CD4-positive, alpha-beta T cell treated with Interferon alpha-2 for 1 hour (primary cell): ENCODE measurements at places on chromosomes 16 and 17.
A peak's percentile ranks its signal among the peaks of the same experiment; 100 is the strongest.

DNA sequence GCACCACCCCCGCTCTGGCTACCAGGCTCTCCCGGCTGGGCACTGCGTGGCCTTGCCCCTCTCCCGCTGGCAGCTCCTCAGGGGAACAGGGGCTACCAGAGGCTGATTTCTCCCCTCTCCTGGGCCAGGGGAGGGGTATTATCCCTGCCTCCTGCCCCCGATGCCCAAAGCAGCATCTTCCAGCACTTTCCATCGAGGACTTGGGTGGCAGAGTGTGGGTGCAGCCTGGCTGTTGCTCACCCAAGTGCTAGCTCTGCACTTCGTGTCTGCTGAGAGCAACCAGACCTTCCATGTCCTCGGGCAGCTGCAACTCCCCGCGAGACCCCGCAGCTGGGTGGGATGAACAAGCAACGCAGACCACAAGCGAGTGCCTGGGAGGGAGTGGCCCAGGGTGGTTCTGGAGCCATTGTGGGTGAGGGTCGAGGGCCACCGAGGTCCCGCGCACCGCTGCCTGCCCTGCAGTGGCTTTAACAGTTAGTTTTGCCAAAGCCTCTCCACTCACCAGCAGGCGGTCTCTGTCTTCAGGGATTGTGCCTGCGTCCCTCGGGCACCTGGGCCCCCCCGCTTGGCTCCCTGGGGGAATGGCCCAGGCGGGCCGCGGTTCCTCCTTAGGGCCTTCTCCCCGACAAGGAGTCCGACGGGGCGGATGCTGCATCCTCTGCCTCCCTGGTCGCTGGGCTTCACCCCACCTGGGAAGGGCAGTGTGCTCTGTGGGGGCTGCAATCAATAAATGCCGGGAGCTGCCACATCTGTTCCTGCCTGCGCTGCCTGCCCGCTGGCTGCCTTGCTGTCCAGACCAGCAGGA, 8.4 kb downstream of the SLC25A10 start:
- no peak for DNase-seq

DNA sequence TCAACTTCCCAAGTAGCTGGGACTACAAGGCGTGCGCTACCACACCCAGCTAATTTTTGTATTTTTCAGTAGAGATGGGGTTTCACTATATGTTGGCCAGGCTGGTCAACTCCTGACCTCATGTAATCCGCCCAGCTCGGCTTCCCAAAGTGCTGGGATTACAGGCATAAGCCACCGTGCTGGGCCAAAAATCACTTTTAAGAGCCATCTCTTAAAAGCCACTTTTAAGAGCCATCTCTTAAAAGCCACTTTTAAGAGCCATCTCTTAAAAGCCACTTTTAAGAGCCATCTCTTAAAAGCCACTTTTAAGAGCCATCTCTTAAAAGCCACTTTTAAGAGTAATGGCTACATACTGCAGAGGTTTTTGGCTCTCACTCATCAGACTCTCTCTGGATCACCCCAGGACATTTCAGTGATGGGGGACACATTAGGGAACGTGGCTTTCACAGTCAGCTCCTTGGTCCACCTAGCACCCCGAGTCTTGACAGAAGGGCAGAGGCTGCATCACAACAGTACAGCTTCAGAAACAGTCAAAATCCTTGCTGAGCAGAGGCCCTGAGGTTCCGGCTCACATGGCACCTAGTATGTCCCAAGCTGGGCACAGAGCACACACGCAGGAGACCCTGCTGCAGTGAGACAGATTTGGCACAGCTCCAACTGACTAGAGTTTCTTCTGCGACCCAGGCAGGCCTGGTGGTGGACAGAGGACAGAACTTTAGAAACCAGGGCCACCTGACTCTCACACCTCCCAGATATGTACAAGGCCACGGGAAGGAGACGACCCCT, 23.6 kb downstream of the RANBP10 start:
- no peak for DNase-seq

DNA sequence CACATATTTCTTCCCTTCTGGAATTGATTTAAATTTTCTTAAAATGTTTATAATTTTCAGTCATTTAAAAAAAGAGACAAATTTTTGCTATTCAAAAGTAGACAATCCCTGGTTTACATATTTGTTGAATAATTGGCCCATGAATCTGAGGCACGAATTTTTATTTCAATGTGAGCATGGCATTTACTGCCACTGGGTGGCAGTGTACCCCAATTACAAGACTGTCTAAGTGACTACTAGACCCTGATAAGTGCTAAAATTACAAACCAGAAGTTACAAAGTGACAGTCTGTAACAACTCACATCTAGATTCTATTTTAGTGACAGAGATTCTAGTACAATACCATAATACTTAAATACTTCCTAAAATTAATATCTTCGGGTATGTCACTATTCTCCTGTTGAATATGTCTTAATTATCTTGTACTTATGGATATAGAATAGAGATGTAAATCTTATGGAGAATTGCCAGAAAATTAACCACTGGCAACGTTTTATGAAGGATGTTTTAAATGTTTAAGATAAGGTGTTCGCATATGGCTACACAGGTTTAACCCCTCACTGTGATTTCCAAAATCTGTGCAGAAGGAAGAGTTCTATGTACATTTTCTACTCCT, 235.8 kb downstream of the MAP2K4 start:
- peak; percentile 7 for DNase-seq

DNA sequence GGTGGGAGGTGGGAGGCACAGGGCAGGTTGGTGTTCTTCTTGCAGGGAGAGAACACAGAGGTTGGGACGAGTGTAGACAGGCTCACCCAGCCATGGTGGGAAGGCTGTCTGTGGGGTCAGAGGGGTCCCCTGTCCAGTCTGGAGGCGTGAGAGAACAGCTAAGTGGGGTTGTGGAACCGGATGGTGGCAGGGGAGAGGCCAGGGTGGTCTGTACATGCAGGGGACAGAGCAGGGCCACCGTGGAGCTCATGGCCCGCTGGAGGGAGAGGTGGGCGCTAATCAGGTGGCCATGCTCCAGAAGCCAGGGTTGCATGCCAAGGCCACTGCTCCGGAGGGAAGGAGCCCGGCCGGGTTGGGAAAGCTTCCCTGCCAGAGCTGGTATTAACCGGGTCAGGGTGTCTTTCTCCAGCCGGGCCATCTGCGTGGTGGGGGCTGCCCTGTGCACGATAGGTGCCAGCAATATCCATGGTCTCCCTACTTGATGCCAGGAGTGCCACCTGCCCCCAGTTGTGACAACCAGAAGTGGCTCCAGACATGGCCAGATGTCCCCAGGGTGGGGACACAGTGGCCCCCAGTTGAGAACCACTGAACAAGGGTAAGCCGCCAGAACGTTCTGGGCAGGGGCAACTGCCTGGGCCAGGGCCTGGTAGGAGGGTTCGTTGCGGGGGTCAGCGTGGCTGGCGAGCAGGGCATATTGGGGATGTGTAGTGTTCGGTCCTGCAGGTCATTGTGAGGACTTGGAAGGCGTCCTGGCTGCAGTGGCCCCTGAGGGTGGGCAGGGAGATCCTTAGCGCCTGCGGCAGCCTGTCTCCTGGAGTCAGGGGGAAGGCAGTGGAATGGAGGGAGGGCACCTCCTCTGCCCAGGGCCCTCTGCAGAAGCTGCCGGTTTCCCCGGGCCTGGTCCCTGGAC, 5.1 kb downstream of the SNN start:
- no peak for DNase-seq

GRCh38 chr16:78566397-78567073, 467.1 kb downstream of the WWOX start:
- no peak for DNase-seq

GRCh38 chr17:72462814-72463213, 342.0 kb downstream of the SOX9 start:
- DNase-seq = no peak

- DNase-seq = peak; percentile 81
Measured at GRCh38 chr17:74453665-74454196, 12.7 kb upstream of the CD300A start.

DNA sequence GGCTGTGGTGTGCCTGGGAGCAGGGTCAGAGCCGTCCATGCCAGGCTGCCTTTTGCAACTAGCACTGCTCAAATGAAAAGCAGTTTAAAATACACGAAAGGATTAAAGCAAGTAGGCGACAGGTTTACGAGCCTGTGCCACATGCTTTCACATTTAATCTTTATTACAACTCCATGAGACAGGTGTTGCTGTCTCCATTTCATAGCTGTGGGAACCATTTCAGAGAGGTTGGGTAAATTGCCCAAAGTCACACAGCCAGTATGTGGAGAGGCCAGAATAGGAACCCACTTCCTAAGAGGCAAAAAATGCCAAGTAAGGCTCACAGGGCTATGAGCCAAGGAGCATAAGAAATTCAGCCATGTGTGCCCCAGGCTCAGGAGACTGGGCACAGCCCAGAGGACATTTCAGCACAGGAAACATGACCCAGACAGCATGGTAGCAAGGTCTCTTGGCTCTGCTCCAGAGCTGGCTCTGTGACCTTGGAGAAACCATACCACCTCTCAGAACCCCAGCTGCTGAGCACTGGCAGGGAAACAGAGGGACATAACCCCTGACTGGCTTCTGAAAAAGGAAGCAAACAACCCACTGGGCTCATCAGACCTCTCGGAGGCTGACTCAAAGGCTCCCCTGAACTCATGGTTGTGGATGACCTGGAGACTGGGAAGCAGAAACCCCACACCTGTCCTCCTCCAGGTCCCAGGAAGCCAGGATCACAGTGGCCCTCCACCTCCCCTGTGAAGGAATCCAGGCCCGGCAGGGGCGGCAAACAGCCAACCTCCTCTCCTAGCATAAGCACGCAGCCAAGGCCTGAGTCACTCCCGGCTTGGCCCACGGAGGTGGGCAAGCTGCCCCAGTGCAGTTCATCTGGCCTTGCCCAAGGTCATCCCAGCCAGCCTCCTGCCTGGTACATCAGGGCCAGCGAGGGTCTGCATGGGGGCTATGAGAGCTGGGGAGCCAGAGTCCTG, 40.3 kb upstream of the MRPS23 start:
- DNase-seq = no peak

DNA sequence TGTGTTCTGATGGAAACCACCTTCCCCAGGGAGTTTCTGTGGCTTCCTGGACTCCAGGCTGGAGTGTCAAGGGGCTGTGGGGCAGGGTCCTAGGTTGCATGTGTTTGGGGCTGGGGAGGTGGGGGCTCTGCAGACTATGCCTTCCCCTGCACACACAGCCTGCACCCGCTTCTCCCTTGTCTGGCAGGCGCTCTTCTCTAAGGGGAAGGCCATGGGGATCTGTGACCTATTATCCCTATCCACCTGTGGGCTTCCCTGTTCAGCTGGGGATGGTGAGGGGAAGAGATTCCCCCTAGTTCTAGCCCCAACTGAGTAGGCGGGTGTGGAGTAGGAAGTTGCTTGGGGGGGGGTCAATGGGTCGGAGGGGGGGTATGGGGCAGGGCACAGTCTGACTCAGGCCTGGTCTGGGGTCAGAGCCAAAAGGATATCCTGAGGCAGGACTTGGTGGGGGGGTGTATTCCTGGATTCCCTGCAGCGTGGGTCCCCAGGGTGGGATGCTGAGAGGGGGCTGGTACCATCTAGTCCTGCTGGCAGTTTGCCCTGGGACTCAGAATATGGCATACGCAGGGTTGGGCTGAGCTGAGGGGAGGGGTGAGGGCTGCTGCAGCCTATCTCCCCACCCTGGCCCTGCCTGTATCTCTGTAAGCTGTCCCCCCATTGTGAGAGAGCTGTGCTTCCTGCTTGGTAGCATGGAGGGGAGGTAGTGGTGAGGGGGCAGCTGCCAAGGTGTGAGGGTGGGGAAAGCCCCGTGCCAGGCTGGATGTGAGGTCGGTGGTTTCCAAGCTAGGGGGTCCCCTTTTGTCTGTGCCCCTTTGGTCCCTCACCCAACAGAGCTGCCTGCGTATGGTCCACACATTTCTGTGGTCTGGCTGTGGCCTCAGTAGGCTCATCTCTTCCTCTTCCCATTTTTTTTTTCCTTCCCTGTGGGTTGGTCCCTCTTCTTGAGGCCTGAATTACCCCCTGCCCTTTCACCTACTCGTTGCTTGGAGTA, 14.7 kb downstream of the RARA start:
- peak; percentile 89 for DNase-seq

GRCh38 chr16:31452631-31453106, 6.6 kb upstream of the ARMC5 start:
- no peak for DNase-seq

- no peak for DNase-seq
Measured at GRCh38 chr17:67546578-67547527, 169.8 kb downstream of the PITPNC1 start.

- DNase-seq = no peak
Measured at GRCh38 chr17:66285149-66285548, 17.3 kb upstream of the PRKCA start.

GRCh38 chr17:77810536-77810935, 148.0 kb upstream of the TNRC6C start:
- DNase-seq = no peak

GRCh38 chr17:3691617-3692067, 4.3 kb downstream of the P2RX5 start:
- DNase-seq = no peak

DNA sequence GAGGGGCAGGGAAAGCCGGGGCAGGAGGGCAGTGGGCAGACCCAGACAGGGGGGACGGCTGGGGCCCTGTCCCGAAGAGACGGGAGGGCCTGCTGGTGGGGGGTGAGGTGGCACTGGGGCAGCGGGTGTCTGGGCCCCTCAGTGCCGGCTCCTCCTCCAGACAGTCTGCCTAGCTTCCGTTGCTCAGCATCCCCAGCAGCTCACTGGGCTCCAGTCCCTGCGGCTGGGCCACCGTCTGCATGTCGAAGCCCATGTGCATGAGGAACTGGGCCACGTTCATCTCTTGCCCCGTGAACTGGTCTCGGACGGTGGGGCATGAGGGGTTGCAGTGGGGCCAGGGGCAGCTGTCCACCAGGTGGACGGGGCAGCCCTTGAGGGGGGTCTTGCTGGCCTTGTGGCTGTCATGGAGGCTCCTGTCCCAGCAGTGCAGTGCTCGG, 5.8 kb upstream of the MYADML2 start:
- no peak for DNase-seq

DNA sequence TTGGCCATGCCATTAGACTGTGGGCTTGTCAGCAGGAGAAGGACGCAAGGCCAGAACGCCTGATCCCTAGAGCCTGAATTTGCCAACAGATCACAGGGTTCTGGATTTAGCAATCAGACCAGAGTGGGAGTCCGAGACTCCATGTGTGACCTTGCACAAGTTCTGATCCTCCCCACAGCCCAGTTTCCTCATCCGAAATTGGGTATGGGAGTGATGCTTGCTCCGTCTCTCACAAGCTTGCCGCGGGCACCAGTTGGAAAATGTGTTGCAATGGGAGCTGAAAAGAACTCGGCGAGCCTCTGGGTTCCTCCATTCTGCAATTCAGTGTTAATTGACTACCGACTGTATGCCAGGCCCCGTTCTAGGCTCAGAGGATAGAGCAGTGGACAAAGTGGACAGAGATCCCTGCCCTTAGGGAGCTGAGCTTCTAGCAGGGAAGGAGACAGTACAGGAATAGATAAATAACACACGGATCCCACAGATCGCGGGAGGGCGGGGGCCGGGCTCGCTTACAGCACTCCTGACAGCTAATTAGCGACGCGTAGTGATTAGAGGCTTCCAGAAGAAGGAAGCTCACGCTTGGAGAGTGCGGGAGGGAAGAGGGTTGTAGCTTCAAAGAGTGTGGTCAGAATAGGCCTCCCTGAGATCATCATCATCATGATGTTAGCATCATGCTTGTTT, 150.4 kb upstream of the CIBAR2 start:
- no peak for DNase-seq

- no peak for DNase-seq
Measured at GRCh38 chr17:34578016-34578415, 1.4 kb upstream of the TMEM132E start.

- DNase-seq = no peak
Measured at GRCh38 chr16:19001788-19002187, 18.1 kb downstream of the TMC7 start.
